ENCODE measurements at places on chromosomes 4 and X.

DNA sequence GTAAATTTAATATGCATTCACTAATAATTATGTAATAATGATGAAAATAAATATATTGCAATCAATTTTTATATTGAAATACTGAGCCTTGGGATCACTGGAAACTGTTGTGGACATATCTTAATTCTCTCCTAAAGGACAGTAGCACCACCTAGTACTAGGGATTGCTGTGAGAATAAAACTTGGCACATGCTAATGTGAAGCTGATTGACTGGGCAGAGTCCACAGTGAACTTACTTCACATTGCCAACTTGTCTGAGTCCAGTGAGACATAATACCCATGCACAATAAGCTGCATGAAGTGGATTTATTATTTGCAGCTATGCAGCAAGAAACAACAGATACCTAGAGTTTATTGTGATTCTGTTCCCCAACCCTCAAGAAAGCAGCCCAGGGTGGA, 131.1 kb downstream of the GABRG1 start:
- DNase-seq = no peak

DNA sequence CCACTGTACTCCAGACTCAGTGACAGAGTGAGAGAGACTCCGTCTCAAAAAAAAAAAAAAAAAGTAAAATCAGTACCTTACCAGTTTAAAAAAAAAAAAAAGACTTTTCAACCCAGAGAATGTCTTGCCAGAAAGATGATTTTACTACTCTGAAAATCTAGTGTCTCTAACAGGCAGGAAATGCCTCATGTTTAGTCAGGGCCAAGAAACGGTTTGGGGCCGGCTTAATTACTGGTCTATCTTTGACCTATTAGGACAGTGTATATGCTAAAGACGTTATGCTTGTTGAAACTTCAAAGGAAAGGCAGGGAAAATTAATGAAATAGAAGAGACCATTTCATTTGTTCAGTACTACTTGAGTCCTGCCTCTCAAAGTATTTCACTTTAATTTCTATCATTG, 9.9 kb downstream of the BEND4 start:
- DNase-seq = no peak

DNA sequence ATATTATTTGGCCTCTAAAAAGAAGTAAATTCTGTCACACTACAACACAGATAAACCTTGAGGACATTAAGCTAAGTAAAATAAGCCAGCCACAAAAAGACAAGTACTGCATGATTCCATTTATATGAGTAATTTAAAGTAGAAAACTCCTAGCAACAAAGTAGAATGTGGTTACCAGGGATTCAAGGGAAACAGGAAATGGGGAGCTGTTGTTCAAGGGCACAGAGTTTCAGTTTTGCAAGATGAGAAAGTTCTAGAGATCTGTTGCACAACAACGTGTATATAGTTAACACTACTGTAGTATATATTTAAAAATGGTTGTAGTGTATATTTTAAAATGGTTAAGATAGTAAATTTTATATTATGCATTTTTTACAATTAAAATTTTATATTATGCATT, 25.4 kb downstream of the SEC31A start:
- DNase-seq = no peak

GRCh38 chr4:46958742-46959488, 34.5 kb downstream of the GABRA4 start:
- no peak for DNase-seq

GRCh38 chr4:79626611-79627010, 218.6 kb upstream of the GK2 start:
- no peak for DNase-seq

DNA sequence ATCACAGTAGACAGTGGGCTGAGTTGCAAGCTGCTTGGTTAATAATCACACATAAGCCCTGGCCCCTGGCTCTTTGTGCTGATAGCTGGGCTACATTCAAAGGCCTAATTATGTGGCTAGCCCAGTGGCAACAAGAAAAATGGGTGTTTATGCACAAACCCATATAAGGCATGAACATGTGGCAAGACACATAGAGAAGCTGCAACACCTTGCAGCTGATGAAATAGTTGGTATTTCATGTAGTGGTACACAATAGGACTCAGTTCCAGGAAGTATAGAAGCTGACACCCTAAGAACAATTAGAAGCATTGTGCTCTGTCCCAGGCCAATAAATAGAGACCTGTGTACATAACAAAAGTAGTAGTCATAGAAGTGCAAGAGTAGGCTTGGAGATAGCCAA, 14.6 kb upstream of the ZNF630 start:
- no peak for DNase-seq

DNA sequence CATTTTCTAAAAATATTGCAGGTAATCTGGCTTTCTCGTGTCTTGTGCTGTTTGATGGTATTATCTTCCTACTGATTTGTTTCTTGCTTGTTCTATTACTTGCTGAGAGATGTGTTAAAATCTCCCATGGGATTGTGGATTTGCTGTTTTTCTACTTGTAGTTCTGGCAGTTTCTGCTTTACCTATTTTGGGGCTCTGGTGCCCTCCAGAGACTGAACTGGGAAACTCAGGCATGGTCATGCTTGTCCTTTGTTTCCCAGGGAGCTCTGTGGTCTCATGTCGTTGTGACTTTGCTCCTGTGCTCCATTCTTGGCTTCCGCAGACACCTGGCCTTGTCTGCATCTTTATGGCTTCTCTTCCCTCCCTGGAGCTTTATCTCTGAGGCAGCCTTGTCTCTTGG, 39.5 kb downstream of the NSD2 start:
- DNase-seq = peak; percentile 13

DNA sequence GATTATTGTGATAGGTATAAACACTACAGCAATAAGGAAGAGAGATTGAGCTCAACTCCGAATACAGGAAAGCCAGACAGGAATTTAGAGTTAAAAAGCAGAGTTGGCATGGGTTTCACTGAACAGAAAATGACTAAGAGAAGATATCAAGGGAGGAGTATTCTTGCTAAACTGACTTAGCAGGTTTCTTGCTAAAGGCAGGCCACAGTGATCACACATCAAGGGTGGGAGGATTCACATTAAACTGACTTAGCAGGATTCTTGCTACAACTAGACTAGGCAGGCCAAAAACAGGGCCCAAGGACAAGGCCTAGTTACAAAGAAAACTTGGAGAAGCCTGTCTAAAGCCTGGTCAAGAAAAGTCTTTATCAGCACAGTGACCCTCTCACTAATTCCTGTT, 195.1 kb downstream of the MAGEB5 start:
- no peak for DNase-seq

GRCh38 chrX:14915596-14915995, 42.4 kb downstream of the MOSPD2 start:
- no peak for DNase-seq

- DNase-seq = no peak
Measured at GRCh38 chr4:61293707-61294400, 93.7 kb downstream of the ADGRL3 start.

DNA sequence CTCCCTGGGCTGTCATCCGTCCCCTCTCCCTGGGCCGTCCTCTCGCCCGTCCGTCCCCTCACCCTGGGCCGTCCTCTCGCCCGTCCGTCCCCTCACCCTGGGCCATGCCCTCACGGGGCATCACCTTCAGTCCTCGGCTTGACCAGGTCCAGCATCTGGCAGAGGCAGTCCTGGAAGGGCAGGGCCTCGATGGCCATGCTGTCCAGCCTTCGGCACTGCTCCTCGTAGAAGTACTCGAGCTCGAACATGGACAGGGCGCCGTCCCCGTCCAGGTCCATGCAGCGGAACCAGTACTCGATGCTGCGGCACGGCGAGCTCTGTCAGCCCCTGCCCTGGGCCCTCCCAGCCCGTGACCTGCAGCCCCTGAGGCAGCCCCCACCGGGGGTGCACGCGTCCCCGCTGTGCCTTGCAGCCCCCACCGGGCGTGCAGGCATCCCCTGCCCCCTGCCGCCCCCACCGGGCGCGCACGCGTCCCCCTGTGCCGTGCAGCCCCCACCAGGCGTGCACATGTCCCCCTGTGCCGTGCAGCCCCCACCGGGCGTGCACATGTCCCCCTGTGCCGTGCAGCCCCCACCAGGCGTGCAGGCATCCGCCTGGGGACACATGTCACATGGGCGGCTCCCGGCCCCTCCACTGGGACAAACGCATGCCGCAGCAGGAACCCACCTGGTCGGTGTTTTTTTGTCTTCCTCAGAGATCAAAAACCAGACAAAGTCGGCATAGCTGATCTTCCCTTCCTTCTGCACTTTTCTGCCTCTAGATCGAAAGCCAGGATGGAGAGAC, 22.2 kb upstream of the GTPBP6 start:
- no peak for DNase-seq

DNA sequence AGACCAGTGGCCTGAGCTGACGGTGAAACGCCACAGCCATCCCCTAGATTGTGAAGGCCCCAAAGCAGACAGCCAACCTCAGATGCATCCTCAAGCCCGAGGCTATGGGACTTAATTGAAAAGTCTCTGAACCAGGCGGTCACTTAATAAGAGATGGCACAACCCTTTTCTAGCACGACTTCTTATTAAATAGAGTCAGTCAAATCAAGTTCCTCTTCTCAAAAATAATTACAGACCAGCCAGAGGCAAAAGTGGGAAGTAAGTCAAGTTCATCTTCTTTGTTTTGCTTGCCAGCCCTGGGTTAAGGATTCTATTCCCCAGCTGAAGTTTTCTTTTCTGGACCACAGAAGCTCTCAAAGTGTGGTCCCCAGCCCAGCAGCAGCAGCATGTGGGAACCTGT, 9.7 kb upstream of the SH3KBP1 start:
- DNase-seq = no peak

DNA sequence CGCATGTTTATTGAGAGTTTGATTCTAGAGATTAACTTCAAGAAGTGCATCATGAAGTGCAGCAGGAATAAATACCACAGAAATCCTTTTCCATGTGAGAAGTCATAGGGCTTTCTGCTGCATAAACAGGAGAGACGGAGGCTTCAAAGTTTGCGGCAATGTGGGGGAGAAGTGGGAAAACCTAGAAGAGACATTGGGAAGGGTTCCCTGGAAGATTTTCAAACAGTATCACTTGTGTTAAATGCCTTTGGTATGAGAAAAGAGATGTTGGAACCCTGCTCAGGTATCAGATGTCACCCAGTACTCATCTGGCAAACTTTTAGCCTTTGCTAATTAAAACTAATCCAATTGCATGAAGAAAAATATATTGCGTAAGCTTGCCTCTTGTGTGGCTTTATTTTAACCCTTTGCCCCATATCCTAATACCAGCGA, 15.4 kb downstream of the NHS start:
- DNase-seq = no peak

GRCh38 chr4:62543002-62543401, 1342.9 kb downstream of the ADGRL3 start:
- DNase-seq = no peak

- DNase-seq = no peak
Measured at GRCh38 chr4:62806816-62807215, 1602.4 kb downstream of the TECRL start.

All from stimulated activated CD4-positive, alpha-beta T cell treated with anti-CD3 and anti-CD28 coated beads, Interleukin-1b, Interleukin-23, amount 100 ng/mL, for 1 hour (primary cell).